ENCODE measurements at places on chromosomes 1 and 21.
A peak's percentile ranks its signal among the peaks of the same experiment; 100 is the strongest.

DNA sequence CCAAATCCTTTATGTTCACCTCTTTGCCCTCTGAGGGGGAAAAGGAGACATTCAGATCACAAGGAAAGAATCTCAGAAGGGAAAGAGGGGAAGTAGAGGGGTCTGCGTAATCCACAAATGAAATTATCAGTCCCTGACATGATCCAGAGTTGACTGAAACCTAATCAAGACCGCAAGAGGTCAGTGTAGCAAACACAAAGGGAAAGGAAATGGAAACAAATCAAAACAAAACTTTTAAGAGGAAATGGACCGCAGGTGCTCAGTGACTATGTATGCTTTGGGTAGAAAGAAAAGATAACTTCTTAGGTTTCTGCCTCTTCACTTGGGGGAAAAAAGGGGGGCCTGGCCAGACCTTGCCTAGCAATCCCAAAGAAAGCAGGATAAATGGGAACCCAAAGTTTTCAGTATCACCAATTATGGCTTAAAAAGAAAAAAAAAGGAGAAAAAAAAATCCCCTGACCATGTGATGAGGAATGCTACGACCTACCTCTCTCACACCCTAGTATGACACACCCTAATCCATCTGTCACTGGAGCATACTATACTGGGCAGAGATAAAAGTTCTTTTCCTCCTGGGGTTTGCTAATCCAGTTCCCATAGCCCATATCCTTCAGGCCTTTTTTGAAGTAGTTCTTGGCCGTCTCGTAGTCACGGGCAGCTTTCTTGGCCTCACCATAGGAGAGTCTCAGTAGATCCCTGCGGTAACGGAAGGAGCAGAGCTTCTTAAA, 16.9 kb downstream of the CHRNB2 start:
- no peak for DNase-seq

DNA sequence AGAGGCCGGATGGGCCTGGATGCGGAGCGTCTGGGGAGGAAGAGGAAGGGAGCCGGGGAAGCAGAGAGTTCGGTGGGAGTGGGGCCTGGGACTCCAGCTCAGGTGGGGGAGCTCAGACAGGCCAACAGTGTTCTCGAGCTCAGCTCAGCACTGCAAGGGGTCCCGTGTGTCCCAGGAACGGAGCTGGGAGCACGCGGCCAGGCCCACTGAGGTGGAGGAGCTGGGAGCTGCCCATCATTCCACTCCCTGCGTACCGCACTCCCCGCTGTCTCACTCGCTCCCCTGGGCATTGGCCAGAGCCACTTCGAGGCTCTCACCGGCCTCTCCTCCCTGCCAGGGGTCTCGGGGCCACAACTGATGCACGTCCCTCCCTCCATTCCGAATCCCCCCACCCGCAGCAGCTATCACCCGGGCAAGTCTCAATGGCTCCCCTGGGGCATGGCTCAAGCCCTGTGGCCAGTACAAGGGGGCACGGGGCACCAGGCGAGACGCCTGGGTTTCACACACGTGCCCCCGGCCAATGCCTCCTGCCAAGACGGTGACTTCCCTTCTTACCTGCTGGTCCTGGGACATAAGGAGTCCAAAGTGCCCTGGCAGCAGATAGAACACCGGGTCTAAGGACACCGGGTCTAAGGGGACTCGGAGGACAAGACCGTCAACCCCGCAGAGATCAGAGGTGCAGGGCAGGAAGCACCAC, 30.3 kb upstream of the COL6A2 start:
- DNase-seq: no peak

- no peak for DNase-seq
Measured at GRCh38 chr1:116201911-116202310, 90.7 kb downstream of the MAB21L3 start.

DNA sequence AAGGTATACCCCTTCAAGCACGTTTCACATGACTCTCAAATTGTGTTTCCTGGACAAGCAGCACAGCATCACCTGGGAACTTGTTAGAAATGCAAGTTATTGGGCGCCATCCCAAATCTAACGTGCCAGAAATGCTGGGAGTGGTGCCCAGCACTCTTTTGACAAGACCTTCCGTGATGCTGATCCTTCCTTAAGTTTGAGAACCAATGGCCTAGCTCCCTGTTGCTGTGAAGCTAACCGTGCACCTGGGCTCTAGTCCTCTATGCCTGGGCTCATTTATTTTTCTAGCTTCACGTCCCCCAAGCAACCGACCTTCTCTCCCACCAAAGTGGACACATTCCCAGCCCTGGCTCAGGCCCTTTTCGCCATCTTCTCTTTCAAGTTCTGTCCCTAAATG, 4.3 kb downstream of the BEST4 start:
- DNase-seq: no peak

DNA sequence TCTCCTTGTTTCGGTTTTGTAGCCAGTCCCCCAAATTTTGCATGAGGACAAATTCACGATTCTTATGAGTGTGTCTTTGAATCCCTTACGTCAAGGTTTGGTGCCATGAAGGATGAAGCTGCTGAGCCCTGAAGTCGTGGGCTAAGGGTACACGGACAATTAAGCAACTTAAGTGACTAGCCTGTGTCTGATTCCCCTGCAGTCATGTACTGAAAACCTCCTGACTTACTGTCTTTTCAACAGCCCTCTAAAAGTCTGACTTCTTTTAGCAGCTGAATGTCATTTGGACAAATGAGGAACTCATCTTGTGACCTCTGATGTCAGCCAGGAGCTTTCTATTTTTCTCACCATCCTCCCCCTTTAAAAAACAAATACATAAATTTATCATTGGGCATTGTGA, 27.1 kb upstream of the C1orf105 start:
- DNase-seq: no peak

DNA sequence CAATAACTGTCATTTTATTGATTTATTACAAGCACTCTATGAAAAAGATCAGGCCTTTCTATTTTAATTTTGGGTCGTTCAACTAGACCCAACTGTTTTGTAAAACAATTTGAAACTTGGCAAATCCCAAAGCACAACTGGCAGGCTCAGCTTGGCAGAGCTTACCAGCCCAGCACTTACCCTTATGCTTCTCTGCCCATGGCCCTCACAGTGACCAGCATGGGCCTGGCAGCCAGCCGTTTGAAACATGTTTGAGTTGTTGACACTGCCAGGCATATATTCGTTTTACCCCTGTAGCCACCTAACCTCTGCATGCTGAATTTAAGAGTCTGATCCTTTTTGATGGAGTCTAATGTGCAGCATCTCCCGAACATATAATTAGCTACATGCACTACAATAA, 796.7 kb upstream of the ADGRL2 start:
- no peak for DNase-seq

GRCh38 chr1:35726450-35727433, 8.1 kb upstream of the C1orf216 start:
- DNase-seq: peak; percentile 34

GRCh38 chr1:35646043-35646442, 4.7 kb upstream of the PSMB2 start:
- DNase-seq: no peak

- DNase-seq: no peak
Measured at GRCh38 chr1:86860020-86860419, 53.9 kb downstream of the SELENOF start.

GRCh38 chr1:163387146-163387545, 65.4 kb downstream of the NUF2 start:
- DNase-seq: no peak

DNA sequence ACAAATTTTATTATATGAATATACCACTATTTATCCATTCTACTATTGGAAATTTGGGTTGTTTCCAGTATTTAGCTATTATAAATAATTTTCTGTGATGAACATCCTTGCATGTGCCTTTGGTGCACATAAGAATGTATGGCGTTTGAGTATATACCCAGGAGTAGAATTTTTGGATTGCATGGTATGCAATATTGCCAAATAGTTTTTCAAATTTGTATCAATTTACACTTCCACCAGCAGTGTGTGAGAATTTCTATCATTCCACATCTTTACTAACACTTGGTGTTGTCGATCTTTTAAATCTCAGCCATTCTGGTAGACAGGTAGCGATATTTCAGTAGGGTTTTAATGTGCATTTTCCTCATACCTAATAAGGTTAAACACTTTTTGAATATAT, 9.2 kb upstream of the FNBP1L start:
- no peak for DNase-seq

DNA sequence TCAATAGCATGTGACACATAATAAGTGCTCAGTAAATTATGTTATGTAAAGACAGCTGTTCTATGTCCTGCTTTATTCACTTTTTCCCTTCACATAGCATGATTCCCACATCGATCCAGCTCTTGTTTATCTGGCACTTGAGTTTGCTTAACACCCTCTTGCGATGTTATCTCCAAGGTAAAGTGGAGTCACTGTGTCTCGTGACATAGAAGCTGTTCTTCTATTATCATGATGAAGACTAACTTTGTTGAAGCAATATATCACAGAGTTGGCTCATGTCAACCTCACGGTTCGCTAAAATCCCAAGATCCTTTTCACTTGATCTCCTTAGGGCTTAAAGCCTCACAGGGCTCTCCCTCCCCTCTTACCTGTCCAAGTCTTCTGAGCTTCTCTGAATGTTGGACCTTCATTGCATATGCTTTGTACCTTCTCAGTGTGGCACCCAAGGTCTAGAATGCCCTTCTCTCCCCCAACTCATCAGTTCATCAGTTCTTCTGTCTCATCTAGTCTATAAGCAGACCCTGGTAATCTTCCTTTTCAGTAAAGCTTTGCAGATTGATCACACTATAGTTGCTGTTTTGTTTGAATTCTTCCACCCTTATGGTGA, 38.0 kb downstream of the PLXNA2 start:
- no peak for DNase-seq

DNA sequence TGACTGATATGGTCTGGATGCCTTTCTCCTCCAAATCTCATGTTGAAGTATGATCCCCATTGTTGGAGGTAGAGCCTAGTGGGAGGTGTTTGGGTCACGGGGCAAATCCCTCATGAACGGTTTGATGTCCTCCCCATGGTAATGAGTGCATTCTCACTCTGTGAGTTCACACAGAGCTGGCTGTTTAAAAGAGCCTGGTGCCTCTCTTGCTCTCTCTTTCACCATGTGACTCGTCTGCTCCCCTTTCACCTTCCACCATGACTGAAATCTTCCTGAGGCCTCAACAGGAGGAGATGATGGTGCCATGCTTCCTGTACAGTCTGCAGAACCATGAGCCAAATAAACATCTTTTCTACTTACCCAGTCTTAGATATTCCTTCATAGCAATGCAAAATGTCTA, 30.2 kb downstream of the ALDH9A1 start:
- DNase-seq: no peak

DNA sequence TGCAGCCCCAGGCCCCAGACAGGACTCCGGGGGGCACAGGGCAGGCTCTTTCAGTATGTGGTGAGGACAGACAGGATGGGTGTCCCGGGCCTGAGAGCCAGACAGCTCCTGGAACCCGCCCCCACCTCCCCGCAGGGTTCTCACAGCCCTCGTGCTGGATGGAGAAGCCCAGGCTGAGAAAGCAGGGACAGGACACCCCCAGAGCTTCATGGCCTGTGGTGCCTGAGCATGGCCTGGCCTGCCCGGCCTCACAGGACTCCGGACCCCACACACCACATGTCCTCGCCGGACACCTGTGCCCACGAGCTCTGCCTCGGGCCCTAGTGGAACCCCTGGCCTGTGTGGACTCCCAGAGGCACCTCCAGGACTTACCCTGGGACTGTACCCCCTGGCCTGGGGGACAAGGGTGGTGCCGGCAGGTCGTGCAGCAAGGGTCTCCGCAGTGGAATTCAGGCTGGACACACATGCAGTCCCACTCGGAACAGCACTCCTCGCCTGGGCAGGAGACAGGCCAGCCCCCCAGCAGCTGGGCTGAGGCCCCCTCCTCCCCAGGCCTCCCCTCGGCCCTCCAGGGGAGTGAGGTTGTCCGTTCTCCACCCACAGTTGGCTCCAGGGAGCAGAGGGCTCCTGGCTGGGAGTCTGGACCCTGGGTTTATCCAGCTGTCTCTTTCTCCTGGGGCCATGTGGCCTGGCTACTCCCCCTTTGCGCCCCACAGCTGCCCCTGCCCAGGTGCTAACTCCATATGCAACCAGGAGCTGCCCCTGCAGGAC, 1.2 kb downstream of the TNFRSF18 start:
- DNase-seq: no peak

GRCh38 chr1:151157067-151157531, 650 bp downstream of the TNFAIP8L2 start:
- no peak for DNase-seq

GRCh38 chr1:24535021-24535424, 20.9 kb upstream of the NCMAP start:
- peak; percentile 58 for DNase-seq

- no peak for DNase-seq
Measured at GRCh38 chr1:161779393-161779792, 13.3 kb downstream of the ATF6 start.

- no peak for DNase-seq
Measured at GRCh38 chr1:213211201-213211600, 160.2 kb downstream of the RPS6KC1 start.

DNA sequence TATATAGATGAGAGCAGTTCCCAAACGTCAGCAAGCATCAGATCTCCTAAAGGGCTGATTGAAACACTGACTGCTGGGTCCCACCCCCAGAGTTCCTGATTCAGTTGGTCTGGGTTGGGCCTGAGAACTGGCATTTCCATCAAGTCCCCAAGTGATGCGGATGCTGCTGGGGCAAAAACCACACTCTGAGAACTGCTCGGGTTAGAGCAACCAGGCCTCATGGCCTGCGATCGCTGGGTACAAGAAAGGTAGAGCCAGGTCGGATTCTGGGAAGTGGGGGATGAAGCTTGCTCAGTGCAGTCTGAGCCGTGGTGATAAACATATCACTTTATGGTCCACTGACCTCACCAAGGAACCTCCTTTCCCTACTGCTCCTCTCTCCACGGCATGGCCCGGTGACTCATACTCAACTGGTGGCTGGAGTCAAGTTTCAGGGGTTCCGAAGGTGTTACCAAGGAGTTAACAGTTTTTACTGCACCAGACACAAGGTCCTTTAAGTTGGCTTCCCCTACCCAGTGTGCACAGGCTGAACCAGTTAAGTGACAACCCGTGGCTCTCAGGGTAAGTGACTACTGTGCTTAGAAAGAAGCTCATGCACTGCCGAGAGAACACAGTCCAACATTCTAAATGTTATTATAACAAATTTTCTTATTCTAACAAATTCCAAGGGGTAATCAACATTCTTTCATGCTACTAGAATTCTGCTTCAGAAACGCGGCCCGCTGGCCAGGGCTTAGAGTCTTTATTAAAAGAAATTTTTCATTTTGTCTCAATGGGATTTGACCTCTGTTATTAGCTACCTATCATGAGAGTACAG, 153.5 kb downstream of the TGFBR3 start:
- no peak for DNase-seq

GRCh38 chr21:34182436-34182835, 109.1 kb downstream of the MRPS6 start:
- DNase-seq: no peak

GRCh38 chr1:34406377-34406776, 229.7 kb downstream of the C1orf94 start:
- DNase-seq: no peak
